Activated CD4-positive, alpha-beta T cell treated with anti-CD3 and anti-CD28 coated beads, Interleukin-2, amount 50 U/mL, for 4 hours (primary cell): ENCODE measurements at places on chromosomes 12 and 14.

- no peak for DNase-seq
These were observed 407.0 kb downstream of the MED13L start for GRCh38 chr12:115870510-115870909.

- DNase-seq: no peak
These were observed 21.7 kb upstream of the SIX1 start for GRCh38 chr14:60670989-60671388.

DNA sequence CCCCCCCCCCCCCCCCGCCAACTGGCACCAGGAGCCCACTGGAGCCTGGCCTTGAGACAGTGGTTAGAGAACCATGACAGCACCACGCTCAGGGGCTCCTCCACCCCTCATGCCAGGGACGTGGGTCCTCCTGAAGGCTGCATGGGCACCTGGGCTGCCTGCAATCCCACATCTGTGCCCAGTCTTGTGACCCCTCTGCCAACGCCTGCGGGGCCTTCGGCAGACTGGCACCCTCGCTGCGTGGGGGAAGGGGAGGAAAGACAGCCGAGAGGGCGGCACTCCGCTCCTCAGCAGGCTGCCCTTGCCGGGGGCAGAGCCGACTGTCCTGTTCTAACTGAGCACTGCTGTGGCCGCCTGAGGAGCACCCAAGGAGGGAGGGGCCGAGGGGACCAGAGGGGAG, 6.0 kb downstream of the LRTM2 start:
- no peak for DNase-seq

DNA sequence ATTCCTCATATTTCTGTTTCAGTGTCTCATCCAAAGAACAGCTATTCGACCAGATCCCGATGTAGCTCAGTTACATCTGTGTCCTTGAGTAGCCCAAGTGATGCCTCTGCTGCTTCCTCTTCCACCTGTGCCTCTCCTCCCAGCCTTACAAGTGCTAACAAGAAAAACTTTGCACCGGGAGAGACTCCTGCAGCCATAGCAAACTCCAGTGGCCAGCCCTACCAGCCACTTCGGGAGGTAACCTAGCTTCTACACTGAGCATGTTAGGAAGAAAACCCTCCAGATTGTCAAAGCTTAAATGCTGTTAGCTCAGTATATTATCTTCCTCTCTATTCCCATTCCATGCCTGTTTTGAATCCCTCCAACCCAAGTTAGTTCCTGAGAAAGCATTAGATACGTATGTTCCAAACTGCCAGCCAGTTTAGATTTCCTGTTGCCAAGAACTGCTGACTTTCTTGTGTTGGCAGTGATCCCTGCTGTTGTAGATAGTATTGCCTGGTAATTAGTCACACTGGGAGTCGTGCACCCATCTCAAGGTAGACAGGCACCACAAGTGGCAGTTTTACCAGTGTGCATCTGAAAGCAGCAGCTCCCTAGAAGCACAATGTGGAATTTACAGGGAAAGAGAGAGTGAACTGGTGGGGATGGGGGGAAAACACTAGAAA, 14.0 kb upstream of the KCNH3 start:
- no peak for DNase-seq

- DNase-seq: no peak
These were observed 3.7 kb upstream of the CACNA2D4 start for GRCh38 chr12:1922075-1922709.

- DNase-seq: no peak
These were observed 7.5 kb downstream of the PRICKLE1 start for GRCh38 chr12:42582050-42582449.
